ENCODE measurements at places on chromosomes 12 and 14.
A peak's percentile ranks its signal among the peaks of the same experiment; 100 is the strongest.

DNA sequence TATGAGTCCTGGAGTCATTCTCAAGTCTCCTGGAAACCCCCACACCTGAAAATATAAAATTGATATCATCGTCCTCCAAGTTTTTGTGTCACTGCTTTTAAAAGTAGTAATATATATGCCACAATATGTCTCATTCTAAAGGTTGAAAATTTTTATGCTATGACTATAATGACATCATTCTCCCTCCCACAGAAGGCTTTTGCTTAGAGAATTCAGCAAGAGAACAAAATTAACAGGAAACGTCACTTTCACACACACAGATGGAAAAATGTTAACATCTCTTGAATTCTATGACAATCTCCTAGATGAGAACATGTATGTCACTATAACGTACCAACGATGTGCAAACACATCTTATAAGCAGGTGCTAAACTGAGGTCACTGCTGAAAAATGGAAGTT, 498.3 kb downstream of the FOXG1 start:
- no peak for DNase-seq

DNA sequence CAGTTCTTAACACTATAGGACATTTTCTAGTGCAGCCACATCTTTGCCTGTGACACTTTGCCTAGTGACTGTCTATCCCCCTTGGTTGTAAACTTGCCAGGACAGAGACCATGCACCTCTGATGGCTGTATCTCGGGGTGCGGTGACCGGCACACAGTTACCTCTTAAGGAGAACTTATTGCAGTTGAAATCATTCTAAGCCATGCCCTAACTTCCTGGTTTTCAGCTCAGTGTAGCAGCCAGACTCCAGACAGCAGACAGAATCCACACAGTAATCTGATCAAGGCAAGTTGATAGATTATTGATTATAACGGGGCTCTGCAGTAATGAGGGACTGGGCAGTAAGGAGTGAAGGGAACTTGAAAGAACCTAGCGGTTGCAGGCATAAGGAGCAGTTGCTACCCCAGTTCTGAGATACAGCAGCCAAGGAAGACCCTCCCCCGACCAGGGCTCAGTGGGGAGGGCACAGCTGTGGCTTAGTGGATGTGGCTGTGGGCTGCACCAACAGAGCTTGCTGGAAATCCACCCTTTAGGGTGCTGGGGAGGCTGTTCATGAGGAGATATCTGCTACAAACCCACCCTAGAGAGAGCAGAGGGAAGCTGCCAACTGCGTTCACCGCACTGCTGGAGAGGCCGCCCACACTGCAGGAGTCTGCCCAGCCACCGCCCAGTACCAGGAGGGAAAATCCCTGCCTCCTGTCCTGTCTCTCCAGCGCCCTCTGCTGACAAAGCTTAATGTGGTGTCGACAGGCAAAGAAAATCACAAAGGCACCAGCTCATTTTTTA, 58.2 kb upstream of the BEGAIN start:
- peak; percentile 60 for DNase-seq

GRCh38 chr12:67026487-67027246, 242.5 kb upstream of the CAND1 start:
- no peak for DNase-seq

GRCh38 chr14:21614240-21614639, 20.5 kb downstream of the OR10G2 start:
- DNase-seq: no peak

- no peak for DNase-seq
Observed at GRCh38 chr14:88421286-88421685, 35.8 kb downstream of the SPATA7 start.

DNA sequence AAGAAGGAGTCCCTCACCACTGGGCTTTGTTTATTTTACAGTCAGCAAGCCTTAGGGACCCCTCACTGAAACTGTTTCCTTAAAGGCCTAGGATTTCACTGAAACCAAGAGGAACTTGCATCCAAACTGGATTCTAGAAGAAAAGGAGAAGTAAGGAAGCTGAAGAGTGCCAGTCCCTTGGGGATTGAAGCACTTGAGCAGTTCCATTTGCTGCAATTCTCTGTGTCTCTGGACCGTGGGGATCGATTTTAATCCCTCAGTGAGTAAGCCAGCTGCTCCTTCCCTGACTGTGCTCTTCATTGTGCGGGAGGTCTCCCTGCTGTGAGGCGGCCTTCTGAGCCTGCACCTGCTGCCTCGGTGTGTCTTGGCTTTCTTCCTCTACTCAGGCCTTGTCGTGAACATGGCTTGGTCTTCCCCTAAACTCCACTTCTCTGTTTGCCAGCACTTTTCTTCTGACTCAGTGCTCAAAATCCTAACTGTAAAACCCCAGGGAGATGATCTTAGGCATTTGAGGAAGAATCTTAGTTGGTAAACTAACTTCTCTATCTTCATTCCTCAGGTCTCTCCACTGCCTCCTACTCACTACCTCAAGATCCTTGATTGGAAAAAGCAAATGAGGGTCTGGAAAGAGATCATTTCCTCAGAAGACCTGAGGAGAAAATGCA, 132.6 kb downstream of the SLC38A6 start:
- no peak for DNase-seq

DNA sequence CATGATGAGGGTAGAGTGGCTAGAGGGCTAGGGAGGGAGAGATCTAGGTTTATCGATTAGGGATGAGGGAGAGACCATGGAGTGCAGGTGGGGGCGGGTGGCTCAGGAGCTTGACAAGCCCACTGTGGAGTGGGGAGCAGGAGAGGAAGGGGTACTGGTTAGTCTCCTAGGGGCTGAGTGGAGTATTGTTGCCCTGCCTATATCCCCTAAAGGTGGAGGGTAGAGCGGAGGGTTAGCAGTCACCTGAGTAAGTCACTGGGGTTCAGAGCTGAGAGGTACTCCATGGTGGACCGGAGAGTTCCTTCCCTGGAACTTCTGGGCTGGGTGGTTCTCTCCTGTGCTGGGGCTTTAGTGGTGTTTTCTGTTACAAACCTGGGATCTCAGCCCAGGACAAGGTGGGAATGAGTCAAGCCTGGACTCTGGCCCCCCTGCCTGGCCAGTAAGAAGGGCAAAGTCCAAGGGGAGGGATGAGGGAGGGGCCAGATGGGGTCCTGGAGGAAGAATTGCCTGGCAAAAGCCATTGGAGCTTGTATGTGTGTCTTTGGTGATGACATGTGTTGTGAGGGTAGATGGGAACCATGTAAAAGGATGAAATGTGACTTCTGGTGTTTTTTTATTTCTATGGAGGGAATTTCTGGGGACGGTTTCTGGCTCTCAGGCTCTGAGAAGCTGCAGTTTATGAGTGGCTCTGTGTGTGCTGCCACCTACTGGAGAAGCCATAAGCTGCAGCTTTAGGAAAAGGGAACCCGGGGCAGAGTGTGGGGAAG, at the start of gene CIDEB:
TSS of gene CIDEB (minus strand) at position 403 of the 767 bp plus-strand sequence. CDS start at position 284, 119 bp downstream.
- DNase-seq: peak; percentile 38

DNA sequence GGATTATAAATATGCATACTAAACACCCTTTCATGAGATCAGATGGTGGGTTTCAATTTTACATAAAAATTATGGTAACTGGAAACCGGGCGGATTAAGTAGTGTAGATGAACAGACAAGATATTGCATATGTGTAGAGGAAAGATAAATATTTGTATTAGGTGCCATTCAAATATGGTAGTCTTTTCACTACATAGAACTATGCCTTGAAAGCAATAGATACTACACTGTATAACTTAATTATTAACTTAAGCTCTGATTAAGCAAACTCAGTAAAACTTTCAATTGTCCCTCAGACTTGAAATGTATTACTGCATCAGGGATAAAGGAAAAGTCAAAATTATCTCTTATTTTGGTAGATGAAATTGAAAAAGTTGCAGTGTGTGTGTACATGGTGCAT, 1.9 kb downstream of the PTPN21 start:
- DNase-seq: no peak

DNA sequence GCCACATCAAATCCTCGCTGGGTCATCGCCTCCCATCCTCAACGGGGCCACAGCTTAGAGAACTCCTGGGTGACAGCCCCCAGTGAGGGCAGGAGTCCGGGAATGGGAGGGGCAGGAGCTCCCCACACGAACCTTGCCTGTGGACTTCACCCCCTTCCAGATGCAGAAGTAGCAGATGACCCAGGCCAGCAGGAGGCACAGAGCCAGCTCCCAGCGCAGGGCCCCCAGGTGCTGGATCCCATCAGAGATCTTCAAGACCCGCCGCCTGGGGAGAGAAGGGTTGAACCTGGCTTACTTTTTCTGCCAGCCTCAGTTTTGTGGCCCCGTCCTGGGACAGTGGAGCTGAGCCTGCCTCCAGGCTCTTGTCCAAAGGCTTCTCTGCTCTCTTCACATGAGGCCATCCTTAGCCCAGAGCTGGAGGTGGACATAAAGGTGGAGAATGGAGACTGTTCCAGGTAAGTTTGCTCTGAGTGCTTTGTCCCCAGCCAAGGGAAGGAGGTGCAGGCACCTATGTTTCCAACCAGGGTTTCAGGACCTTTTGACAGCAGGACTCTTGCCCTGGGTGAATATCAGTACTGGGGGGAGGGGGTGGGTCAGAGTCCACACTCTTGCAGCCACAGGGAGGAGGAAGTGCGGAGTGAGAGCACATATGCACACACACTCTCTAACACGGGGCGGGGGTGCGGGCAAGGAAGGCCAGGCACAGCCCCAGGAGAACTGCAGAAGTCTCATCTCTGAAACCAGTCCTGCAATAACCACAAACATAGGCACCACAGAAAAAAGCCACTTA, 23.3 kb upstream of the SLC6A12 start:
- DNase-seq: no peak

DNA sequence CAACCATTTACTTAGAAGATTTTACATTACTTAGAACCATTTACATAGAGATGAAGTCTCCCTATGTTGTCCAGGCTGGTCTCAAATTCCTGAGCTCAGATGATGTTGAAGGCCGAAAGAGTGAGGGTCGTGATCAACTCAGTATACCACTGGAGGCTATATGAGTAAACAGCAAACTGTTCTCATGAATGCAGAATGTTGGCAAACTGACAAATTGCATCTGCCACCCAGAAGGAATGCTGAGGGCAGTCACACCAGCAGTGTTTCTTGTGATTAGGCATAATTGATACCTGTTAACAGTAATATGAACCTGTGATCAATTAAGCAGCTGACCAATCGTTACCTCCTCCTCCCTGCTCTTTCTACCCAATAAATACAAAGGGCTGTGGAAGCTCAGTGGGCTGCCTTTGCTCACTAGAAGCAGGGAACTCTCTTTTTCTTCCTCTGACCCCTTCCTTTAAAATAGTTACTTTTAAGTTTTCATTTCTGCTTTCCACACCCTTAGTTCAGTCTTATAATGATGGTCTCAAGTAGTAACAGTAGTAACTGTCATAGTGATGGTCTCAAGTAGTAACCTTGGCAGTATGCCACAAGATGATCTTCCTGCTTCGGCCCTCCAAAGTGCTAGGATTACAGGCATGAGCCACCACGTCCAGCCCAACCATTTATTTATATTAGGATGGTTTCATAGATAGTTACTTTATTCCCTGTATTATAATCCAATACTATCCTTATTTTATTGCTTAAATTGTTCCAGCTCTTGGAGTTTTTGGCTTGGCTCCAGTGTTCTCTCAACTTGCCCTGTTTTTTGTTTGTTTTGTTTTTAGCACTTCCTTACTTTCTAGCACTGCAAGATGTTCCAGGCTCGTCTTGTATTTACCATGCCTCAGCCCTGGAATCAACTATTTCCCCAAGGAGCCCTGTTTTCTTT, 25.8 kb downstream of the LIMA1 start:
- no peak for DNase-seq

DNA sequence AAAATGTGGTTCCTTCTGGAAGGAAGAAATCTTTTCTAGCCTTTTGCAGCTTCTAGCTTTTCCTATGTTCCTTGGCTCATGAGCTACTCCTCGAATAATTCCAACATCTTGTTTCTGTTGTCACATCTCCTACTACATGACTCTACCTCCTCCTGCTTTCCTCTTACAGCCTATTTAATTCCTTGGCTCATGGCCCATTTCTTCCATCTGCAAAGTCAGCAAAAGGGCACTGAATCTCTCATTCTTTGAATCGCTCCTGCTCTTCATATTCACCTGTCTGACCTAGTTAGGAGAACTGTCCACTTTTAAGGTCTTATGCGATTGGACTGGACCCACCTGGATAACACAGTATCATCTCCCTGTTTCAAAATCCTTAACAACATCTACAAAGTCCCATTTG, 15.8 kb downstream of the PRKD1 start:
- DNase-seq: no peak

DNA sequence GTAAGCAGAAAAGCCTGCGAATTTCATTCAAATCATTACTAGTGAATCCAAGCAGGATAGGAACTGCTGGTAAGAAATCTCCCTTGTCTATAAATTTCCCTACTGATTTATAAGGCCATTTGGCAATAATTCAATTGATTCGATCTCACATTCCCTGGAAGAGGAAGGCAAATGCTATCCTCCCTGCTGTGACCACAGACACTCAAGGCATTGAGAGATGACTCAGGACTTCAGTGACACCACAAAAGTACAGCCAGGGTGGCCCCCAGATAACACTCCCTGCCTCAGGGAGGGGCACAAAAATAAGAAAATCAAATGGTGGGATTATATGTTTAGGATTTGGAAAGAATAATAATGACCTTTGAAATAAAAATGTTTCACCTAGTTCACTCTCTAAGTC, 162.7 kb downstream of the GRIP1 start:
- DNase-seq: no peak

GRCh38 chr12:5204831-5205230, 161.2 kb downstream of the KCNA5 start:
- no peak for DNase-seq

GRCh38 chr12:2628401-2628800, 166.4 kb upstream of the FKBP4 start:
- DNase-seq: no peak

DNA sequence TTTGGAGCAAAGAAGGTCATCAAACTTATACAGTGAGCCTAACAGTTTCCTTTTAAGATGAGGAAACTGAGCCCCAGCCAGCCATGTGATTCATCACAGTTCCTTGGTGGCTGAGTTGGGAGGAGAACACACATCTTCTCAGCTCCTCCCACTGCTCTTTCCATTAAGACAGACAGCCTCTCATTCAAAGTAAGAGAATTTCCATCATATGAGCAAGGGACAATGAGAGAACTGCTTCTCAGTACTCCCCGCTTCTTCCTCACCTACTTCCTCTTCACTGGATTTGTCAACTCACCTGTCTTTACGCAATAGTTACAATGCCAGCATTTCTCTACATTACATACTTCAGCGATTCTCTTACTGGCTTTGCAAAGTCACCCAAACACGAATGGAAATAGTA, 2.2 kb downstream of the IFNG start:
- no peak for DNase-seq

DNA sequence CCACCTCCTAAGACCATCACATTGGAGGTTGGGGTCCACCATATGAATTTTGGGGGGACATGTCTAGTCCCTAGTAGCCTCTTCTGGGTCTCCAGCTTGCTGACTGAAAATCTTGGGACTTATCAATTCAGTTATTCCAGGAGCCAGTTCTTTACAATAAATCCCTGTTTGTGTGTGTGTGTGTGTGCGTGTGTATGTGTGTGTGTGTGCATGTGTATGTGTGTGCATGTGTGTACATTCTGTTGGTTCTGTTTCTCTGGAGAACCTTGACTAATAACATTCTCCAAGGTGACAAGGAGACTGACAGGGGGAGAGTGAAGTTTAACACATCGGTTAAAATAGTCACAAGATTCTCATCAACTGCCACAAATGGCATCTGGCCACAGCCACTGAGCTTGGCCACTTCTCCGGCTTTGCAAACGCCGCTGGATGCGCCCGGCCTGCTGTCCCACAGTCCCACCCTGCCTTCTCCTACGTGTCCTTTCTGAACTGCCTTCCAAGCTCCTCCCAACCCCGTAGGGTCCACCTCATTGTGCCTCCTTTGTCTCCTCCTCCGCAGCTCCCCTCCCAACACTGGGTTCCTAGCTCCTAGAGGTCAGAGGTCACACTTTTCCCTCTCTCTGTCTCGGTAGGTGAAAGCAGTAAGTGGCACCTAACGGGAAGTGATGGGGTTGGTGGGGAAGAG, 88.1 kb upstream of the DIO3 start:
- no peak for DNase-seq

Data from foreskin keratinocyte (primary cell).